ENCODE measurements at places on chromosomes 7 and 10. TPM values are rescaled to one million over a fixed set of nuclear protein-coding genes. Genes with fewer than 3 reads are reported as not detected.
A peak's percentile ranks its signal among the peaks of the same experiment; 100 is the strongest.

DNA sequence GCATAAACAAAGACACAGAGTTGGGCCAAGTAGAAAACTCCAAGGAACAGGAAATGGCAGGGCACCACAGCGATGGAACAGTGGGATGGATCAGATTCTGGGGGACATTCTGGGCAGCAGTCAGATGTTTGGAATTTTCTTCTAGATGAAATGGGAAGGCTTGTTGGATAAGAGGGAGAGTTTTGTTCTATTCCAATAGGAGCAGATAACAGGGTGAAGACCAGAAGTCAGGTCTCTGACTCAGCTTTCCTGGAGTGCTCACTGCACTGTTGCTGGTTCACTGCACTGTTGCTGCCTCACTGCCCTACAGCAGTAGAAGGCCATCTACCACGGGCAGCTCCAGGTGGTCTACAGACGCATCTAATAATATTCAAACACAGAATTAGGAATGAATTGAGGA is 135.6 kb downstream of the ATE1 start:
- no peak for DNase-seq

DNA sequence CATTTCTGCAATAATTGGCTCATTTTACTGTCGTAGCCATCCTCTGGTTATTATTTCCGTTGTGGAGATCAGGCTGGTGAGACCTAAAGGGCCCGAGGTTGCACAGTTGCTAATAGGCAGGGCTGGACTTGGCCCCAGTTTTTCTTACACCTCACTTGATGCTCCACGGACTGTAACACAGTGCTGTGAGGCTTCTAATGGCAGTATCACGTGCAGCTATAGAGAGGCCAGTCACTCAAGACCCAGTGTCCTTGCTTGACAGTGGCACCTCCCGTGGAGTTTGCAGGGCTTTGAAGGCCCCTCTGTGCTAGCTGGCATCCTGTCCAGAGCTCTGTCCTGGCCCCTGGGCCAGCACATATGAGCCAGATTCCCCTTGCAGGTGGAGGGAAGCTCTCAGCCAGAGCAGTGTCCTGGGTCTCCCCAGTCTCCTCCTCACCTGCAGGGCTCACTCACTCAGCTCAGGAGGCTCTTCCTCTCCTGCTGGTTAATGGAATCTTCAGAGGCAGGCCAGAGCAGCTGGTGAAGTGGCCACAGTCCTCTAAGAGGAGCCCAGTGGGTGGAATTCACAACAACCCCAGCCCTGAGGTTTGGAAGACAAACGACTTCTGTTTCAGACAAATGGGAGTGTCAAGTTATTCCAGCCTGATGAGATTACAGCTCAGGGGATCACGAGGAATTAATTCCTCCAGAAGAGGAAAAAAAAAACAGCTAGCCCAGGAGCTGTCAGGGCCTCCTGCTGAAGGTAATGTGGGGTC is 114.2 kb upstream of the FAM180A start:
- DNase-seq: no peak

DNA sequence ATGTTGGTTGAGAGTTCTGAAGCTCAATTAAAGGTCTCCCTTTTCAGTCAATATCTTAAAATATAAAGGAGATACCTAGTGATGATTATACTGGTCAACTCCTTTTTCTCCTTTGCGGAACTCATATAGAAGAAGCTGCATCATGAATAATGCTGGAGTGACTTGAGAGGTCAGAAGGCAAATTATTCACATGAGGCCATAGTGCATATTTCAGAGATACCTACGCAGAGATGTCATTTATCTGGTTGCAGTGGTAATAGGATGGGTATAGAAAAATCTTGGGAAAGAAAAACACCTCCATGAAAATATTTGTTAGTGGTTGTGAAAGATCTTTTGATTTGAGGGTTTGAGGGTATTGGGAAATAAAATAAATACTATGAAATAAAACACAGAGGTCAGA is 47.7 kb downstream of the NXPH1 start:
- DNase-seq: no peak

DNA sequence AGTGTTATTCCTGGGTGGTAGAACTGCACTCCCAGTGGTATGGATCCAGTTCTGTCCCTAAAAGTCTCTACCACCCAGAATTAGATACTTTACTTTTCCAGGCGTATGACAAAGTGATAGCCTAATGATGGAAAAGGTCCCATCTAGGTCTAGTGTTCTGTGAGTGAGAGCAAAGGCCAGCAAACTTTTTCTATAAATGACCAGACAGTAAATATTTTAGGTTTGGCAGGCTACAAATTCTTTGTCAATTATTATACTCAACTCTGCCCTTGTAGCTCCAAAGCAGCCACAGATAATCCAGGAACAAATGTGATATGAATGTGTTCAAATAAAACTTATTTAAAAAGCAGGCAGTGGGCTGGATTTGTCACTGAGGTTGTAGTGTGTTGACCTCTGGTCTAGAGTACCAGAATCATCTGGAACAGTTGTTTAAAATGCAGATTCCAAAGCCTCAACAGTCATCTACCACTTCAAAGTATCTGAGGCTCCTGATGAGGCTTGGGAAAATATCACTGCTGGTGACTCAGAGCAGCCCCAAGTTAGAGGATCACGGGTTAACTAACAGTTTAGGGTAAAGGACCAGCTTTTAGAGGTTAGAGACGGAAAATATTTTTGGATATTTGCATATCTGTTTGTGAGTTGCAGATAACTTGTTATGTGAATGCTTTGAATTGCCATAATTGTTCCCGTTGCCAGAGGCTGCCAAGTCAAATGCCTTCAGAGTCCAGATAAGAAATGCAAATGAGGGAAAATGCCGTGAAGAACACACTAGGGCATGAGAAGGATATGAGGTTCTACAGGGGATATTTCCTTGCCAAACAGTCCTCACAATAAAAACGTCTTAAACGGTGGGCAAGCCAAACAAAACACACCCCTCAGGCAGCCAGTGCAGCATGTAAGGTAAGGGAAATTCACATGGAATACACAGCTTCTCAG is 19.4 kb downstream of the NRAP start:
- no peak for DNase-seq

- no peak for DNase-seq
Measured at GRCh38 chr10:131849591-131850382, 51.0 kb upstream of the PPP2R2D start.

DNA sequence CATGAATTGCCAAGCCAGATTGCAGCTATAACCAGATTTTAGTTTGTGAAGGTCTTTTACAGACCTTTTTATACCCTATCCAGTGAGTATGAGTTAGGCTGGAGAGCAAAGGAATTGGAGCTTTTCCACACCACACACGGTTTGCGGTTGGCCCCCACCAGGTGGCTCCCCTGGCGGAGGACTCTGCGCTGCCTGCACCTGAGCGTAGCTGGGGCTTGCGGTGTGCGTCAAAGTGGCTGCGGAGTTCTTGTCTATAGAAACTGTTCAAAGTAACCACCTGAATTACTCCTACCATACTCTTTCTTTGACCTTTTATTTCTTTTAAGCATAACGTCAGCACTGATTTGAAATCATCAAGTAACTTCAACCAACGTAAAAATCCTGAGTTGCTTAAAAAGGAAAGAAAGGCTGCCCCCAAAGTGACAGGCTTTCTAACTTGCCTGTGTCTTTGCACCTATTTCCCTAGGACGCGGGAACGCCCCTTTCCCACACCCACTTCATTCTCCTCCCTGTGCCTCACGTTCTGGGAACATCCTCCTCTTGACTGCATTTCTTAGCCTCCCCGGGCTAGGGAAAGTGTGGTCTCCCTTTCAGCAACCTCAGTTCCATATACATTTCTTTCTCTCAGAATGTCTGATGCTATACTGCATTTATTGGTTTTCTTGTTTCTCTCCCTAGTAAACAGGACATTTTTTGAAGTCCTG is 47.6 kb upstream of the TMEM72 start:
- no peak for DNase-seq

- peak; percentile 36 for DNase-seq
Measured at GRCh38 chr10:27743012-27743876, 2.4 kb downstream of the MKX start.

DNA sequence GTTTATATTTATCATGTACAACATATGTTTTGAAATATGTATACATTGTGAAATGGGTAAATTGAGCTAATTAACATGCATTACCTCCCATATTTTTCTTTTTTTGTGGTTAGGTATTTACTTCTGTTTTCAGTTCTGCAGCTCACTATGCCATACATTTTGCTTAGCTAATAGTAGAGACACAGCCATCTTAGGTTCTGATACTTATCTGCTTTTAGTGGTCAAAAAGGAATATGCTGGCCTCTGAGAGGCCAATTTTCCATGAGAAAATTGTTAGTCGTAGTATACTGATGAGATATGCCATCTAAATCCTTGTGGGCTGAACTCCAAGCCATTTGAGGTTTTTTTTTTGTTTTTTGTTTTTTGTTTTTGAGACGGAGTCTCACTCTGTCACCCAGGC is 31.0 kb downstream of the SGPL1 start:
- no peak for DNase-seq

GRCh38 chr7:94620703-94621118 is 35.2 kb downstream of the SGCE start:
- DNase-seq: peak; percentile 82

MXI1 gene
- total RNA-seq: 79.8 TPM

H2BK1 gene
- not detected for total RNA-seq

COL17A1 gene
- total RNA-seq: 0.32 TPM

IL2RA gene
- 1.5 TPM for total RNA-seq

SPDYE6 gene
- total RNA-seq: not detected

ADRB1 gene
- 77.8 TPM for total RNA-seq

SNCG gene
- total RNA-seq: 21.2 TPM
